Progenitor cell of endocrine pancreas (in vitro differentiated cells): ENCODE measurements at places on chromosomes 16 and 17.

- H3K36me3 ChIP-seq, result no peaks in the 10 kb centered on the region
- no peak overlapping the region for H3K4me3 ChIP-seq
- peak; percentile 46 for DNase-seq
- peaks cover 17% of the 10 kb centered on the region for H3K27me3 ChIP-seq
- H3K27ac ChIP-seq, result peak overlapping the region; percentile 45
- peaks cover 5% of the 10 kb centered on the region for H3K4me1 ChIP-seq
These were observed 157.1 kb downstream of the RGS9 start for GRCh38 chr17:65294181-65294719.

DNA sequence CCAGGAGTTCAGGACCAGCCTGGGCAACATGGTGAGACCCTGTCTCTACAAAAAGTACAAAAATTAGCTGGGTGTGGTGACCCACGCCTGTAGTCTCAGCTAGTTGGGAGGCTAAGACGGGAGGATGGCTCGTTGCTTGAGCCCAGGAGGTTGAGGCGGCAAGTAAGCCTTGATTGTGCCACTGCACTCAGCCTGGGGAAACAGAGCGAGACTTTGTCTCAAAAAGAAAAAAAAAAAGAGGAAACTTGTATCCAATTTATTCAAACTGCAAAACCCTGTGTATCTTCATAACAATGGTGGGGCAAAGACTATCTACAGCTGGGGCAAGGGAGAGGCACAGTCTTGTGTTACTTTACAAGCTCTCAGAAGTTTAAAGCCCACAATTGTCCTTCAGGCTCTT, 21.5 kb downstream of the GRB7 start:
- H3K4me1 ChIP-seq, result peaks cover 2% of the 10 kb centered on the region
- H3K27ac ChIP-seq, result no peak overlapping the region
- peaks cover 59% of the 10 kb centered on the region for H3K27me3 ChIP-seq
- no peaks in the 10 kb centered on the region for H3K36me3 ChIP-seq
- no peak overlapping the region for H3K4me3 ChIP-seq

GRCh38 chr17:79612468-79613194, 1.8 kb upstream of the RBFOX3 start:
- DNase-seq, result peak; percentile 70
- H3K4me1 ChIP-seq, result no peaks in the 10 kb centered on the region
- H3K27ac ChIP-seq, result no peak overlapping the region
- no peaks in the 10 kb centered on the region for H3K36me3 ChIP-seq

DNA sequence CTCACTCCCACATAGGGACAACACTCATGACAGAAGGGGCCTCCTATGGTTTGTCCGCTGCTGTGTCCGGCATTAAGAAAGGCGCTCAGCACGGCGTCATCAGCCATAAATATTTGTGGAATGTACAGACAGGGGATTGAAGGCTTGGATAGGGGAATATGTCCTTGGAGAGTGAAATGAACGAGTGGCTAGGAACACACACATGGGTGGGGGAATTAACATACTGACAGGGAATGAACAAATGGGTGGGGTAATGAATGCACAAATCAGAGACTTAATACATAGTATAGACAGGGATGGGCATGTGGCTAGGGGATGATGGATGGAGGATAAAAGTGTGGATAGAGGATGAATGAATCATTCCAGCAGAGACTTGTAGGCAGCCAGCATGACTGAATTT, 154.0 kb upstream of the HSBP1 start:
- H3K27ac ChIP-seq, result no peak overlapping the region
- no peak overlapping the region for H3K4me3 ChIP-seq
- H3K36me3 ChIP-seq, result no peaks in the 10 kb centered on the region

- H3K4me3 ChIP-seq, result no peak overlapping the region
- no peaks in the 10 kb centered on the region for H3K36me3 ChIP-seq
- H3K27me3 ChIP-seq, result peaks cover 54% of the 10 kb centered on the region
- no peak for DNase-seq
- no peaks in the 10 kb centered on the region for H3K4me1 ChIP-seq
These were observed 271.5 kb upstream of the C16orf82 start for GRCh38 chr16:26795184-26795583.

- no peak overlapping the region for H3K27ac ChIP-seq
- H3K27me3 ChIP-seq, result peaks cover 82% of the 10 kb centered on the region
- H3K4me1 ChIP-seq, result peaks cover 4% of the 10 kb centered on the region
- H3K4me3 ChIP-seq, result no peak overlapping the region
- no peaks in the 10 kb centered on the region for H3K36me3 ChIP-seq
These were observed 29.0 kb upstream of the HOXB13 start for GRCh38 chr17:48757524-48757961.

DNA sequence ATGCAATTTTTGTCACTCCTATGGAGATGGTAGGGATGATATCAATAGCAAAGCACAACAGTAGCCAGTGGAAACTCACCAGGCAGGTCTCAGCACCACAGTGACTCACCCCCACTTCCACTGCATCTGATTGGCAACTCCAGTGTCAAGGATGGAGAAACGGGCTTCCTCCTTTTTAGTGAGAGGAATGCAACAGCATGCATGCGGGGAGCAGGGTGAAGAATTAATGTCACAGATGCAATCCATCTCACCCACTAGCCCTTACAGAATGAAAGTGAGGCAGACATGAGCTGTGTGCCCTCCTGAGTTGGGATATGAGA, 467.0 kb upstream of the C16orf82 start:
- H3K4me1 ChIP-seq, result peaks cover 4% of the 10 kb centered on the region
- no peaks in the 10 kb centered on the region for H3K36me3 ChIP-seq
- no peak overlapping the region for H3K27ac ChIP-seq
- H3K4me3 ChIP-seq, result no peak overlapping the region
- DNase-seq, result no peak

DNA sequence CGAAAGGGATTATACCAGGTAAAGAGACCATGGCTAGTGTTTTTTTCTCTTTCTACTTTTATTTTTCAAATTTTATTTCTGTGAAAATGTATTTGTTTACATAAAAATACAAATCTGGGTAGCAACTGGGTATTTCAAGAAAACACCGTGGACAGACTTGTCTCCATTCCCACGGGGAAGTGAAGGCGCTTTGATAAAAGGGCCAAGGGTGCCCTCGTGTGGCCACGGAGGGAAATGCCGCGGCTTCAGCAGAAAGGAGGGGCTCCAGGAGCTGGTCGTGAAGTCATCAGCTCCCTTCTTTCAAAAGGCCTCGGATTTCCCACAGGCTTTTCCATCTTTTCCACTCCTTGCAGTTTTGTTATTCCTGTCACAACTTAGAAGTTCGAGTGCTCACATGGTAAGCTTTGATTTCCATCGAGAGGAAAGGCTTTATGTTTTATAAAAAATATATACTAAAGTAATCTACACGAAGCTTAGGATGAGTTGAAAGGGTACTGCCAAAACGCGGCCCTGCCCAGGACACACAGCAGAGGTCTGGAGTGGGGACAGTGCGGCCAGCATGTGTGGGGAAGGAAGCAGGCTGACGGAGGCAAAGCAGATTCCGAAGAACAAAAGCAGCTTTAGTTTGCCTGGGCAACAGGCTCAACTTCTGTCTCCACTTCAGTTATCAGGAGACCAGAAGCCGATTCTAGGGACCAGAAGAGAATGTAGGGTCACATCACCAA, 15.3 kb upstream of the MNT start:
- H3K27me3 ChIP-seq, result no peaks in the 10 kb centered on the region
- H3K27ac ChIP-seq, result no peak overlapping the region
- H3K36me3 ChIP-seq, result peaks cover 11% of the 10 kb centered on the region
- no peak overlapping the region for H3K4me3 ChIP-seq
- H3K4me1 ChIP-seq, result no peaks in the 10 kb centered on the region

GRCh38 chr16:23920446-23920845, 84.7 kb downstream of the PRKCB start:
- H3K36me3 ChIP-seq, result no peaks in the 10 kb centered on the region
- no peaks in the 10 kb centered on the region for H3K4me1 ChIP-seq
- peaks cover 60% of the 10 kb centered on the region for H3K27me3 ChIP-seq
- DNase-seq, result no peak

DNA sequence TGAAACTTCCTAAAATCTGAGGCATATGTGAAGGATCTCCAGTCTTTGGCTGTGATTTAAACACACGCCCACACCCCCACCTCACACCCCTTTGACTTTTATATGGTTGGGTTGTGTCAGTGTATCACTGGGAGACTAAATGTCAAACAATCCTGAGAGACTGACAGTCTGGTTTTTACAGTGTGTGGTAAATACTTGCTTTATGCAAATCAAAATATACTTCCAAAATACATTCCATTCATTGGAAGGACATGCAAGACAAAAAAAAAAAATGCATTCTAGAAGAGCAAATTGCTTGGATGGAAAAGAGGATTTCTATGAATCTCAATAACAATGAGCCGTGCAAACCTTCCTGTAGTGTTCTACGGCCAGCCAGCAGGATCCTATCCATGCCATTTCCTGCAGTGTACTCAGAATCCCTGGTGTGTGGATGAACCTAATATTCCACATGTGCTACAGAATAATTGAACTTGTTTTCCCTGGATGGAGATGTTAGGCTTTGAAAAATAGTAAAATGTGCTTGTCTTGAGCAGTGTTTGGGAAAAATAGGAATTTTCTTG, 602.1 kb upstream of the GOT2 start:
- no peaks in the 10 kb centered on the region for H3K4me1 ChIP-seq
- DNase-seq, result no peak
- peaks cover 4% of the 10 kb centered on the region for H3K27me3 ChIP-seq
- no peak overlapping the region for H3K27ac ChIP-seq
- H3K36me3 ChIP-seq, result no peaks in the 10 kb centered on the region
